Chondrocyte (in vitro differentiated cells): ENCODE measurements at places on chromosomes 5 and 9. TPM values are rescaled to one million over a fixed set of nuclear protein-coding genes. Genes with fewer than 3 reads are reported as not detected.

DNA sequence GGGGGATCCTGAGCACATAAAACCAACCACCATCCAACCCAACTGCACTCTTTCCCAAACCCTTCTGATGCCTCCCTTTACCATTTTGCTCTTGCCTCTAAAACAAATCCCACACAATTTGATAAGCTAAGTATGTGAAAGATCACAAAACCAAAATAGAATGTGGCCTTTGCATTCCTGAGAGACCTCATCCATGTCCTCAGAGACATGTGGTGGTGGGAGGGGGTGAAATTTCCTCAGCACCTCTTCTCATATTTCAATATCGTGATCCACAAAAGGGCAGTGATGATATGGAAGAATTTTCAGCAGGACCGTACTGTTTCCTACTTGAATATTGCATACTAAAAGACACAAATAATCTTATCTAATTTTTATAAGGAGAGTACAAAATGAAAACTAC lies 423.3 kb downstream of the TLE1 start:
- DNase-seq, result no peak
- no peak overlapping the region for H3K27ac ChIP-seq
- no peaks in the 10 kb centered on the region for H3K36me3 ChIP-seq
- no peaks in the 10 kb centered on the region for H3K27me3 ChIP-seq
- no peak overlapping the region for H3K4me3 ChIP-seq

- peaks cover 42% of the 10 kb centered on the region for H3K36me3 ChIP-seq
- no peak for DNase-seq
- peaks cover 29% of the 10 kb centered on the region for H3K4me1 ChIP-seq
- H3K4me3 ChIP-seq, result no peak overlapping the region
Measured at GRCh38 chr9:78325343-78325742, 28.4 kb downstream of the PSAT1 start.

DNA sequence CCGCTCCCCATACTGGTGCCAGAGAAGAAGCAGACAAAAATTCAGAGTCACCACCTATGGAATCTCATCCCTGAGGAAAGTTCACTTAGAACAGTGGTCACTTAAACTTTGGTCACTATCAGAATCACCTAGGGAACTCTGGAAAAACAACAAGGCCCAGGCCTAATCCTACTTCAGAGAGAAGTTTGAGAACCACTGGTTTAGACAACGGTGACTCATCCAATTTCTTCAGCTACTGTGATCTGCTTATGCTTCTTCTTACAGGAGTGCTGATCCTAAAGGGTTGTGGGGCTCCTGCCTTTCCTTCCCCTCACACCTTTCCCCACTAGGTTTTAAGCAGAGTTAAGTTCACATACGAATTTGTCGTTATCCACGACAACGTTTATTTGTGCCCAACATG lies 194.7 kb upstream of the KLF4 start:
- no peaks in the 10 kb centered on the region for H3K4me1 ChIP-seq
- peaks cover 5% of the 10 kb centered on the region for H3K27me3 ChIP-seq
- H3K4me3 ChIP-seq, result no peak overlapping the region
- peaks cover 5% of the 10 kb centered on the region for H3K36me3 ChIP-seq
- no peak overlapping the region for H3K27ac ChIP-seq
- no peak for DNase-seq

DNA sequence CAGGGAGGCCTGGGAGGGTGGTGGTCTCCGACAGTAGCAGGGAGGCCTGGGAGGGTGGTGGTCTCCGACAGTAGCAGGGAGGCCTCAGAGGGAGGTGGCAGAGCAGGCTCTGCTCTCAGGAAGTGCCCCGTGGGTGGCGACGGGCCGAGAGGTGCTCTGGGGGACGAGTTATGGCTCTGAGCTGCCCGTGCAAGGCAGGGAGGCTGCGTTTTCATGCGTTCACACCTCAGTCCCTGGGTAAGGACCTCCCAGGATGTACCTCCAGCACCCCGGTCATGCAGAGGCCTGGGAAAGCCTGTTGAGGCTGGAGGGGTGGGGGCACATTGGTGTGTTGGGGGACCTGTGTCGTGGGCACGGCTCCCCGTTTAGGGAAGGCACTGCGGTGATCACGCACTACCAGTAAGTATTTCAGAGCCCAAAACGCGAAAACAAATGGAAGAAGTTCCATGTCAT lies 37.4 kb upstream of the CLPTM1L start:
- peaks cover 63% of the 10 kb centered on the region for H3K27me3 ChIP-seq
- H3K36me3 ChIP-seq, result no peaks in the 10 kb centered on the region
- H3K4me1 ChIP-seq, result peaks cover 18% of the 10 kb centered on the region
- H3K4me3 ChIP-seq, result no peak overlapping the region
- no peak overlapping the region for H3K27ac ChIP-seq

- H3K36me3 ChIP-seq, result no peaks in the 10 kb centered on the region
- peaks cover 7% of the 10 kb centered on the region for H3K27me3 ChIP-seq
- H3K27ac ChIP-seq, result no peak overlapping the region
Measured at GRCh38 chr5:2185646-2186471, 303.1 kb upstream of the IRX4 start.

DNA sequence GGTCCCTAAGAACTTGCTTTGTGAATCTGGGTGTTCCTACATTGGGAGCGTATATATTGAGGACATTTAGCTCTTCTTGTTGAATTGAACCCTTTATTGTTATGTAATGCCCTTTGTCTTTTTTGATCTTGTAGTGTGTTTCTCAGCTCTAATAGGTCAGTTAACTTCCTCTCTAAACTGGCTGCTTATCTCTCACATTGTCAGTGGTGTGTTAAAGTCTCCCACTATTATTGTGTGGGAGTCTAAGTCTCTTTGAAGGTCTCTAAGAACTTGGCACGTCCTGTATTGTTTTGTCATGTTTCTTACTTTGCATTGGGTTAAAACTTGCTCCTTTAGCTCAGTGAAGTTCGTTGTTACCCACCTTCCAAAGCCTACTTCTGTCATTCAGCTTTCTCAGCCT lies 36.2 kb downstream of the RIC1 start:
- no peaks in the 10 kb centered on the region for H3K27me3 ChIP-seq
- DNase-seq, result no peak
- H3K27ac ChIP-seq, result no peak overlapping the region
- H3K4me3 ChIP-seq, result no peak overlapping the region

DNA sequence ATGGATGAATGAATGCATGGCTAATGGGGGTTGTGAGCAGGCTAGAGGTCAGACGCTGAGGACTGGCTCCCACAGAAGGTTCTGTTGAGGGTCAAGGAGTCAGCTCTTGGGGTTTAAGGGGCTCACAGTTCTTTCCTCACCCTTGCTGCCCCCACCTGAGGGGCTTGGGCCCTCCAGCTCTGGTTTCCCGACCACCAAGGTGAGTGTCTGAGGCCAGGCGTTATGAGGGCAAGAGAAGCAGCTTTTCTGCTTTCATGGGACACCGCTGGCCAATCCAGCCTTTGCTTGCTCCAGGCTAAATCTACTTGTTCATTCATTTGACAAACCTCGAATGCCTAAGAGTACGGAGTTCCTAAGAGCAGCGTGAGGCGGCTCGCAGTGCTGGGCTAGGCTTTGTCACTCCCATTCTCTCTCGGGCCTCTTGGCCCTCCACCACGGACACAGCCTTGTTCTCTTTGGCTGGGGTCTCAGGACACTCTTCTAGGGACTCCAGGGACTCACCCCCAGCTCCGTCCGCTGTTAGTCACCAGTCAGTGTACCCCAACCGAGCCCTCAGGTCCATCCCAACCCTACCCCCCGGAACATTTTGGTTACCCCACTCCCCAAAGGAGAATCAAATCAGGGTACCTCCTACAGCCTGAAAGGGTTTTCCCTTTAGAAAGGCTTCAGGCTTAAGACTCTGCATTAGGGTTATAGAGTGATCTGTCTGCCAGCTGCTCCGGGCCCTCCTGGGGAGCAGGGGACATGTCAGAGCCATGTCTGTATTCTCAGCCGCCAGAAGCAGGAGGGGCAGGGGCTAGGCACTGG lies 210.1 kb upstream of the MVB12B start:
- no peaks in the 10 kb centered on the region for H3K4me1 ChIP-seq
- no peaks in the 10 kb centered on the region for H3K36me3 ChIP-seq
- H3K27ac ChIP-seq, result no peak overlapping the region
- no peak overlapping the region for H3K4me3 ChIP-seq
- no peak for DNase-seq

DNA sequence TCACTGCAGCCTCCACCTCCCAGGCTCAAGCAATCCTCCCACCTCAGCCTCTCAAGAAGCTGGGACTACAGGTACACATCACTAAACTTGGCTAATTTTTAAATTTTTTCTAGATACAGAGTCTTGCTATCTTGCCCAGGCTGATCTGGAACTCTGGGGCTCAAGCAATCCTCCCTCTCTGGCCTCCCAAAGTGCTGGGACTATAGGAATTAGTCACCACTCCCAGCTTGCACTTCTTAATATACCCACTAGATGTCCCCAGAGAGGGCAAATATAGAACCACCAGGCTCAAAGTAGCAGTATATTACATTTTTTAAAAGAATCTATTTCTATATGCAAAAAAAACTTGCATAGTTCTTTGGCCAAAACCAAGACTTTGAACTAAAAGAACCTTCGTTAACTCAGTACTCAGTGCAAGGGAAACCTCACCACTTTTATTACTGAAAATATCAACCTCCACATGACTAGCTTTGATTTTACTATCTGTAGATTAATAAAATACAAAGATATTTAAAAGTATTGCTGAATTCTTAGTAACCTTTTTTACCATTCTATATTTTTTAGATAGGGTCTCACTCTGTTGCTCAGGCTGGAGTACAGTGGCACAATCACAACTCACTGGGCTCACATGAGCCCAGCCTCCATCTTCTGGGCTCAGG lies 25.8 kb upstream of the HSD17B3 start:
- DNase-seq, result no peak
- H3K27ac ChIP-seq, result no peak overlapping the region
- H3K27me3 ChIP-seq, result no peaks in the 10 kb centered on the region
- H3K4me1 ChIP-seq, result peaks cover 6% of the 10 kb centered on the region
- H3K4me3 ChIP-seq, result no peak overlapping the region
- no peaks in the 10 kb centered on the region for H3K36me3 ChIP-seq

The ZNG1C gene
- total RNA-seq, result 23.9 to 28.4 TPM (median 24.3 TPM) in 3 replicates

DNA sequence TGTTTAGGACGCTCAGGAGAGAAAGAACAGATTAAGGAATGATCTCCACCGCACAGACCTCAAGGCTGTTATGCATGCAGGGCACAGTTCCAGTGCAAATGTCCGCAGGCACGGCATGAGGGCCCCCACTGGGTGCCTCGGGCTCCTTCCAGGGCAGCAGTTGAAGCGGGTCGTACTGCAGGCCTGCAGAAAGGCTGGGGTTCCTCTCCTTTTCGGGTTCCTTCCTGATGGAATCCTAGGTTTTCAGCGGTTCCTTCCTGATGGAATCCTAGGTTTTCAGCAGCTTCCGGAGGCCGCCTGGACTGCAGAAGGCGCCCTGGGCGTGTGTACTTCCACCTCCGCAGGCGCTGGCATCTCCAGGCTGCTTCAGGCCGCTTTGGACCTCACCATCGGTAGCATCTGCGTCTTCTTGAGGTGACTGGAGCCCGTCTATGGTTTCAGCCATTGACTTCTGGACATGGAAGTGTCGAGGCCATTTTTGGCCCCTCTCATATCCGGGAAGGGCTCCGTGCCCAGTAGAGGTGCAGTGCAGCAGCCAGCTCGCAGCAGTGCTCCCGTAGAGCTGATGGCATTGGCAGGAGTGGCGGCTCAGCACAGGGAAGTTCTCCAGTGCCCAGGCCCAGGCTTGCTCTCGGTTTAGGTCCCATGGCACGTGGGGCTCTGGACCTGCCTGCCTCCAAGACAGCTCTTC lies 5.6 kb upstream of the MGAT4B start:
- DNase-seq, result no peak
- no peak overlapping the region for H3K27ac ChIP-seq
- no peaks in the 10 kb centered on the region for H3K27me3 ChIP-seq
- H3K4me3 ChIP-seq, result no peak overlapping the region
- peaks cover 5% of the 10 kb centered on the region for H3K36me3 ChIP-seq

DNA sequence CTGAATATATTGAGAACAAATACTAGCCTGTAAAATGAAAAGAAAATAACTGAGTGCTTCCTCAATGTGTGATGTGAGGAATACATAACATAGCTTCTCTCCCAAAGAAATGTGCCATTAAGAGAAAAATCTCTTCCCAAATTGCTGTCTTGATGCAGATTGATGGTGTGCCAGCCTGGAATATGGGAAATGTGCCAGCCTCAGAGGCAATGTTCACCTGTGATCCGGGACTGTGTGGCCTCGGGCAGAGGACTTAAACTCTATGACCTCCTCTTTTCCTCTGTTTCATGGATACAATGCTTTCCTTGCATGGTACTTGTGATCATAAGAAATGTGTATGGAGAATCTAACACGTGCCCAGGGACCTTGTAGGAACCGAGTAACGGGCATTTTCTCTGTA lies 370.9 kb downstream of the DIRAS2 start:
- H3K4me3 ChIP-seq, result no peak overlapping the region
- DNase-seq, result no peak
- H3K4me1 ChIP-seq, result no peaks in the 10 kb centered on the region
- peaks cover 2% of the 10 kb centered on the region for H3K27me3 ChIP-seq

The CCDC171 gene
- 2.6 to 6.3 TPM (median 3.2 TPM) in 3 replicates for total RNA-seq

The DND1 gene
- total RNA-seq, result 1.3 to 1.5 TPM (median 1.3 TPM) in 3 replicates
